ENCODE measurements at places on chromosomes 7 and 10.
A peak's percentile ranks its signal among the peaks of the same experiment; 100 is the strongest.

GRCh38 chr7:94778711-94779459 is 123.0 kb upstream of the SGCE start:
- DNase-seq = no peak

DNA sequence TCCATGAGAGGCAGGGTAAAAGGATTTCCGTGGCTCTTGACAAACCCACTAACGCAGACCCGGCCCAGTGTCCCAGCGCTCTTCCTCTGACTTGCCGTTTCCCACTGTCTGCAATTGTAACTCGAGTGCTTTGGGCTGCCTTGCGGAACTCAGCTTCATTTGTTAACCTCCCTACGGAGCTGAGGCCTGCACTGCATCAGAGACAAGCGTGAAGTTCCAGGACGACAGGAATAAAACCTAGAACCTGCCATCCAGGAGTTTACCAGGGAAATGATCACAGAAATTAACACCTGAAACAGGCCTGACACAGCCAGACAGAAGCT is 76.2 kb downstream of the SFMBT2 start:
- DNase-seq = no peak

DNA sequence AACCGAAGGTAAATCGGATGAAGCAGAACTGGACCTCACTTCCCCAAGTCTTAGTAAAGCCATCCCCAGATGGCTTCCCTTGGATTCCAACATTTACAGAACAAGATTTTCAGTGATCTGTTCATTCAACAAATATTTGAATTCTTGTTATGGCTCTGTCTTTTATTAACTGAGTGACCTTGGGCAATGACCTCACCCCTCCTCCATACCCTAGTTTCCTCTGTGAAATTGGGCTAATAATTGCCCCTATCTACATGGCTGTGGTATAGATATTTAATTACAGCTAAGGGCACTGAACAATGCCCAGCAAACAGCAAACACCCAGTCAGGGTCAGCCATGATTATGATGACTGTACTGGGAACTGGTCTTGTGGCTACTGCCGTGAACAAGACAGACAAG is 19.1 kb downstream of the TECTB start:
- DNase-seq = no peak

DNA sequence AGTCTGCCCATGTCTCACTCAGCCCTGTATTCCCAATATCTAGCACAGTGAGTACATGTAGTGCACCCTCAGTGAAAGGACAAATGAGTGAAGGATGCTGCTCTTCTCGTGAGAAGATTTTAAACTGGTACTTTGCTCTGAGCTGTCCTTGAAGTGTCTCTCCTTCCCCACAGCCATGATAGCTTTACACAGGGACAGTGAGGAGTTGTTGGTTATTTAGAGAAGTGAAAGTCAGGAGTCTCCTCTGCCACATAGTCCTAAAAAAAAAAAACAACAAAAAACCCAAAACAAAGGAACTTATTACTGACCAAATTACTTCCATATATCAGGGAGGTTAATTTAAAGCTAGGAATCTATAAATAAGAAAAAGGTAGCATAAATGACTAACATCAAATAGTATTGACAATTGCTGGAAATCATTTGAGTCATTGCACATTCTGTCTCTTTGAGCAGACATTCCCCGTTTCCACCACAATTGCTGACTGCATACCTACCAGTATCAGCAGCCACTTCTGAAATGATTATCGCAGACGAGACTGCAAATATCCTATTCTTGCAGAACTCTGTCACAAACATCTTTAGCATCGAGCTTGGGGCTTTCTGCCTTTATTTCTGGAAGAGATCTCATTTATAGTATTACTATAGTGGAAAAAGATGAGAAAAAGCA is 202.1 kb downstream of the PTEN start:
- no peak for DNase-seq

DNA sequence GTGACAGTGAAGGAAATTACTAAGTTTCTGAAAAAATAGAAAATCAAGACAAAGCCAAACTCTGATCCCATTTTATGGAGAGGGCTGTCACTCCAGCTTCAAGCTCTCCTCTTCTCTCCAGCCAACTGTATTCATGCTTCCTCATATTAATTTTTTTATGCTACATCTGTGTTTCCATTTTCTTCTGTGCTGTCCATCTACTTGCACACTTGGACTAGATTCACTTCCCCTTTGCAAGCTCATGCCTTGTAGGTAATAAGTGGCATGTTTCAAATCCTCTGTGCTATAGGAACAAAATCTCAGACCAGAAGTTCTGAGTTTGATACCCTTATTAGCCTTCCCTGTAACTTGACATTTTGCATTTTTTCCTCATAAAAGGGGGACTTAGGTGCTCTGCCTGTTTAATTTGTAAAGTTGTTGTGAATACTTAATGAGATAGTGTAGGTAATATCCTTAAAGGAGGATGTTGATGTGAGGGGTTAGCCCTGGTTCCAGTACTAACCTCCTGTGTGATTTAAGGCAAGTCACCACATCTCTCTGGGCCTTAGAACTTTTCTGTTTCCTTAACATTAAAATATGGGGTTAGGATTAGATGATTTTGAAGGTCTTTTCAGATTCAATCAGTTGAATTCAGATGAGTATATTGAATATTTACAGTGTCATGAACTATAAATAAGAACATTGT is 358.8 kb downstream of the BBS9 start:
- no peak for DNase-seq

DNA sequence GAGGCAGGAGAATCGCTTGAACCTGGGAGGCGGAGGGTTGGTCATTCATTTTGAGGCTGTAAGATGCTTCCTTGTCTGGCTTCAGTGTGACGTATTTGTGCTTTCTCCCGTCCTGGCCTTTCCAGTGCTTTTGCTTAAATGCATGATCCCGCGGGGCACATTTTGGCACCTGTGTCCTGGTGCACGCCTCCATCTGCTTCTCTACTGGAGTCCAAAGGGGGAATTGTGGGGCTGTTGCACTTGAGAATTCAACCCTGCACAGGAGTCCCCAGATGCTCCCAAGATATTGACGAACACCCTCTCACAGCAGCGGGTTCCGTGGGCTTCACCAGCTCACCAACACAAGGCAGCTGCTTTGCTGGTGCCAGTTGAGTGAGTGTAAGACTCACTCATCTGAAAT is 10.3 kb upstream of the LRRC27 start:
- DNase-seq = no peak

GRCh38 chr7:28301148-28301641 is 111.1 kb upstream of the CREB5 start:
- DNase-seq = no peak

DNA sequence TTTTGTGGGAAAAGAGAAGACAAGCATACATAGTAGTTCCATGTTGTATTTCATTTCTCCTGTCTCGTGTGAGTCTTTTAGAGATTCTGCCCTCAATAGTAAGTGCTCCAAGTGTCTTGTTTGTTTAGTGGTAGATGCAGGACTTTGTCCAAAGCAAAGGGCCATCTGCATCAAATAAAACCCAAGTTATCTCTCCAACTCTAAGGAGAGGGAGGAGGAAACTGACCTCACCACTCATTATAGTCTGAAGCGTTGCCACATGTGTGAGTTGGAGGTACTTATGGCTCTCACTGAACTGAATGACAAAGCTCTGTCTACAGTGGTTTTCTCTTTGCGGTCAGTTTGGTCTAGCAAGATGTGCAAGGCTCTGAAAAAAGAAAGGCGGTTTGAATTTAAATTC is 272.6 kb downstream of the DOCK4 start:
- DNase-seq = no peak

GRCh38 chr7:66016131-66016461 is 34.1 kb upstream of the GUSB start:
- peak; percentile 79 for DNase-seq

DNA sequence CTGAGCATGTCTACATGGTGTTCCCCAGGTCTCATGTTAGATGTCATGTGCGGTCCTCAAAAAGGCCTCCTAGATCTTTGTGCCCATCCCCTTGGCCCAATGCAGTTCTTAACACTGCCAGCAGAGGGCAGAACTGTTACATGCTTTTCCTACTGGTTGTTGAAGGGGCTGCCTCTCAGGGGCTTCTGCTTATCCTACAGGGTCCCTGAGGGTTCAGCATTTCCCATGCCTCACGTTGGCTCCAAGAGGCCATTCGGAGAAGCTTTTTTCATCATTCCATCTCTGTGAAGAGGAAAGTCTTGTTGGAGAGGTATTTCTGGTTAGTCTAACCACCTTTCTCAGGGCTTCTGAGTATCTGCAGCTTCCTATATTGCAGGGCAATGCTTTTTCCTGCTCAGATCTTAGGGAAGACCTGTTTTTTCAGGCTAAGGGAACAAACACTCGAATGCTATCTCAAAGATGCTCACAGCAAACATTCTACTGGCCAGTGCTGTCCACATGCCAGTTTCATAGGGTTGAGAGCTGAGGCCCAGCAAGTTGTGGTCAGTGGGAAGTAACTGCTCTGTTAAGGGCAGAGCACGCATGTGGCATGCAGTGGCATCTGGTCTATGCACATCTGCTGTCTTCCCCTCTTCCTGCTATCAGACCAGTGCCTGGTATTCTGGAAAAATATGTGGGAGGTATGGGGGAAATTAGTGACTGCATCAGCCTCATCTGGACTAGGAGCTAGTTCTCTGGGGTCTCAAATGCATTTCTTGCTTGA is 31.5 kb downstream of the MBL2 start:
- DNase-seq = peak; percentile 21

GRCh38 chr10:17375936-17376584 is 78.3 kb downstream of the ST8SIA6 start:
- no peak for DNase-seq

DNA sequence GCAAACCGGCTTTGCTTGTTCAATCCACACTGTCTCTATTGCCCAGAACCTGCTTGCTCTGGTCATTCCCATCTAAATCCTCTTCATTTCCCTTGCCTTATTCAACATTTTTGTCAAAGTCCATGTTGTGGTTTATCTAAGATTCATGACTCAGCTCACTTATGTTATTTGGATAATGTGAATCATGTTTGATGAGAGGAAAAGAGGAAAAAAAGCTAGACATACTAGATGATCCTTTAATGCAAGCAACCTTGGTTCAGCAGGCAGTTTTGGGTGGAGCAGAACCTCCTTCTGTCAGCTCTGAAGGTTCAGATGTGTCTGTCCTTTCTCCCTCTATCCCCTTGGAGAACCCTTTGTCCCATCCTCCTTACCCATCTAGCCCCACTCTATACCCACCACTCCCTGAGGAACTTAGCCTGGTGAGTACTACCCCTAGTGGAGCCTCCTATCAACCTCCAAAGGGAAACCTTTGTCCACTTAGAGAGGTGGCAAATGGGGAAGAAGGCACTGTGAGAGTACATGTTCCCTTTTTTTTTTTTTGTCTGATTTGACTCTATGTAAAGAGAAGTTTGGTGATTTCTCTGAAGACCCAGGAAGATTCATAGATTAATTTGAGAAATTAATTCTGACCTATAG is 2.1 kb upstream of the SAMD9L start:
- no peak for DNase-seq

Data from SW480 (cell line).